Activated naive CD8-positive, alpha-beta T cell treated with anti-CD3 and anti-CD28 coated beads, Interleukin-2, amount 10 ng/mL, durations not matched to agents 7 days and 5 days (primary cell): ENCODE measurements at places on chromosomes 5 and 9. TPM values are rescaled to one million over a fixed set of nuclear protein-coding genes. Genes with fewer than 3 reads are reported as not detected.
A peak's percentile ranks its signal among the peaks of the same experiment; 100 is the strongest.

Gene TRPM6
- total RNA-seq: not detected

Gene LMBRD2
- total RNA-seq: 13.8 TPM

Gene ANKH
- total RNA-seq: 52.4 TPM

DNA sequence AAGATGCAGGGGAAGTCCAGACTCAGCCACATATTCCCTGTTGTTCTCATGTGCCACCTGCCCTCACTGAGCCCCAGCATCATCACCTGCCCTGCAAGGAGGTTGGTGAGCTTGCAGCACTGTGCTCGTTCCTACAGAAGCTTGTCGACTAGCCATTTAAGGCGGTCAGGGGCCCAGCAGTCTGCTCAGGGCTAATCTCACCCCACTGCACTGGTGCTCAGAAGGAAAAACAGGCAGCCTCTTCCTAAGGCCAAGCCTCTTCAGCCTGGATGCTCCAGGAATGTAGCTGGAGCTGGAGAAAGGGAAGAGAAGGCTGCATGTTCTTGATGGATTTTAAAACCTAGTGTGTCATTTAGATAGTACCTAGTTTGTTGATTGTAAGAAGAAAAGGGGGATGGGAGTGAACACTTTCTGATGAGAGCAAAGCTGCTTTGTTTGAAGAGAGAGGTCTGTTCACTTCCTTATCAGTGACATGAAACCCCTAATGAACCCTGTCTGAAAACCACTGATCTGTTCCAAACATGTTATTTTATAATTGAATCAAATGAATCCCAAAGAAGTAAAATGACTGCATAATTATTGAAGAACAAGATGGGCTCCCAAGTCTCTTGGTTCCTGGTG is 10.6 kb upstream of the ASPN start:
- no peak overlapping the region for H3K27ac ChIP-seq
- H3K36me3 ChIP-seq: no peaks in the 10 kb centered on the region
- H3K4me1 ChIP-seq: peaks cover 8% of the 10 kb centered on the region

DNA sequence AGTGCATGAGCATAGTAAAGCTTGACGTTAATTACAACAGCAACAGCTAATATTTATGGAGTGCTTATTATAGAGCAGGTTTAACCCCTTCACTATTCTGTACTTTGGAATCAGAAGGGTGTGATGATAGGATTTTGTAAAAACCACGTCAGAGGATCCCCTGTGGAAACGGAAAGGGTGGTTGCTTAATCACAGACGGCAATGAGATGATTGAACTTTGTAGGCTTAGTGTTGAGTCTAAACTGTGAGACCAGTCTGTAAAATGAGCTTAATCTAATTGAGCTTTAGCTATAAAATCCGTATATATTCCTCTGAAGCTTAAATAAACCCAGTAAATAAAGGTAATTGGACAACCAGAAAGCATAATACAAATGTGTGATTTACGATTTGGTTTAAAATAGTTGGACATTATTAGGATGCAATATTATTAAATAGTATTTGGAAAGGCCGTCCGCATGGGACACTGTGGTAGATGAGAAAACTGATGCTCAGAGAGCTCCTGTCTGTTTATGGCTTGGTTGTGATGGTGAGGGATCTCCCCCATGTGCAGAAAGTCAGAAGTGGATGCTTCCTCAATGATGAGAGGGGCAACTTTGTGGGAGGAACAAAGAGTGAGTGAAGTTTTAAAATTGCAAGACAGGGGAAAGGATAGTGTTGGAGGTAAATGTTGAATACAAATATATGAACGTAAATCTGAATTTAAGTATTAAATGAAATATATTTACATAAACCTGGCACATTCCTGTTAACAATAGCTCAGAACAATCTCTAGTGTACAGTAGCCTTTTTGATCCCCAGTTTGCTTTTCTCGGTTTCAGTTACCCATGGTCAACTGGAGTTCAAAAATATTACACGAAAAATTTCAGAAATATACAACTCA is 23.4 kb upstream of the SCGB3A2 start:
- peaks cover 10% of the 10 kb centered on the region for H3K27me3 ChIP-seq
- H3K27ac ChIP-seq: no peak overlapping the region
- H3K36me3 ChIP-seq: no peaks in the 10 kb centered on the region
- no peak overlapping the region for H3K4me3 ChIP-seq
- peaks cover 3% of the 10 kb centered on the region for H3K4me1 ChIP-seq

- H3K4me1 ChIP-seq: no peaks in the 10 kb centered on the region
- H3K27ac ChIP-seq: no peak overlapping the region
- no peak overlapping the region for H3K4me3 ChIP-seq
- H3K27me3 ChIP-seq: peaks cover 5% of the 10 kb centered on the region
- H3K36me3 ChIP-seq: peaks cover 20% of the 10 kb centered on the region
Observed at GRCh38 chr5:79973511-79973910, 17.6 kb downstream of the MTX3 start.

DNA sequence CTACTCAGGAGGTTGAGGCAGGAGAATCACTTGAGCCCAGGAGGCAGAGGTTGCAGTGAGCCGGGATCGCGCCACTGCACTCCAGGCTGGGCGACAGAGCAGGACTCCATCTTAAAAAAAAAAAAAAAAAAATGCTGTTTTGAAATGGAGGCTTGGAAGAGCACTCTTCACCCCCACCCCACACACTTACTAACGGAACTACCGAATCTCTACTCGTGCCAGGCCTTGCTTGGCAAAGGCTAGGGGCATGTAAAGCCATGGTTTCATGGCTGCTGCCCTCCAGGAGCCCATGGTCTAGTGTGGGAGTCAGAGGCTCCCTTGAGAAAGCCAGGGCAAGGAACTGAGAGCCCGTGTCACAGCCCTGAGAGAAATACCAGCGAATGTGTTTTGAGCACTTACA is 21.3 kb downstream of the PCDHGC5 start:
- no peak overlapping the region for H3K27ac ChIP-seq
- no peak for DNase-seq
- peaks cover 17% of the 10 kb centered on the region for H3K4me1 ChIP-seq
- H3K4me3 ChIP-seq: no peak overlapping the region
- no peaks in the 10 kb centered on the region for H3K27me3 ChIP-seq

GRCh38 chr9:89038382-89039103 is 47.3 kb downstream of the S1PR3 start:
- no peaks in the 10 kb centered on the region for H3K36me3 ChIP-seq
- H3K27ac ChIP-seq: no peak overlapping the region
- H3K27me3 ChIP-seq: peaks cover 11% of the 10 kb centered on the region
- no peak for DNase-seq

DNA sequence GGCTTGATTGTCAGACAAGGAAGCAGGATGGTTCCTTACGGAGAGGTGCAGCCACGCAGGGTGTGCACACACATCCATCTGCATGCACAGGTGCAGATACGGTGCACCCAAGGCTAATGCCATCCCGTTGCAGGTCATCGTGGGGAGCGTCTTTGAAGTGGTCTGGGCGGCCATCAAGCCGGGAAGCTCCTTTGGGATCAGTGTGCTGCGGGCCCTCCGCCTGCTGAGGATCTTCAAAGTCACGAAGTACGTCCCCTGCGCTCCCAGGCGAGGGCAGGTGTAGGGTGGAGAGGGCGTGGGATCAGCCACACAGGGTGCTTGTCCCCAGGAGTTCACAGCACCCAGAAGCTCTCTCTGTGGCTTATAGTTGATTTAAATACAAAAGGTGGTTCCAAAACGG is 106.4 kb downstream of the CACNA1B start:
- H3K27me3 ChIP-seq: peaks cover 4% of the 10 kb centered on the region
- H3K36me3 ChIP-seq: no peaks in the 10 kb centered on the region
- no peak overlapping the region for H3K4me3 ChIP-seq
- DNase-seq: no peak
- peaks cover under 1% of the 10 kb centered on the region for H3K4me1 ChIP-seq
- H3K27ac ChIP-seq: no peak overlapping the region

GRCh38 chr5:116084287-116084691 is 536 bp upstream of the COMMD10 start:
- H3K27me3 ChIP-seq: no peaks in the 10 kb centered on the region
- H3K4me3 ChIP-seq: peak overlapping the region; percentile 90
- H3K27ac ChIP-seq: peak overlapping the region; percentile 87
- DNase-seq: peak; percentile 51
- H3K36me3 ChIP-seq: peaks cover 22% of the 10 kb centered on the region
- peaks cover 28% of the 10 kb centered on the region for H3K4me1 ChIP-seq

- DNase-seq: no peak
- no peaks in the 10 kb centered on the region for H3K36me3 ChIP-seq
Observed at GRCh38 chr5:176548967-176549444, at the start of gene CDHR2. Gene CDHR2, plus strand, starts transcription at chr5:176549342. Its CDS starts 16,011 bp downstream, at chr5:176565353.

- no peak overlapping the region for H3K27ac ChIP-seq
- no peaks in the 10 kb centered on the region for H3K36me3 ChIP-seq
- H3K4me1 ChIP-seq: no peaks in the 10 kb centered on the region
- H3K27me3 ChIP-seq: peaks cover 4% of the 10 kb centered on the region
- H3K4me3 ChIP-seq: no peak overlapping the region
- DNase-seq: no peak
Observed at GRCh38 chr9:72312386-72312987, 52.5 kb downstream of the ZFAND5 start.

DNA sequence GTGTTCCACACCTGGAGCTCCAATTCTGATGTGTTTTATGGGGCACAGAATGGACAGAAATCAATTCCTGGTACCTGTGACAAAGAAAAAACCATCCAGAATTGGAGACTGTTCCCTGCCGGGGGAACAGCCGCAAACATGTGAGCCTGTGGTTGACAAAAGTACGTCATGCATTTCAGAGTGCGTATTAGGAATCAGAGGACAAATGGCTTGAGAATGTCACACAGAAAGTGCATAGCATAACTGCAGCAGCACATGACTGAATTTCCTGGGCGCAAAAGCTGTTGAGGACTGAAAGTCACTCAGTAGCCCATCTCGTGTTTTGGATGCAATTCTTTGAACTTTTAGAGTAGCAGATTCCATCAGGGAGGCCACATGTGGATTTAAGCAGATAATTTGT is 85.1 kb downstream of the TRIO start:
- DNase-seq: no peak
- peaks cover 15% of the 10 kb centered on the region for H3K27me3 ChIP-seq
- no peak overlapping the region for H3K4me3 ChIP-seq
- no peak overlapping the region for H3K27ac ChIP-seq
- no peaks in the 10 kb centered on the region for H3K36me3 ChIP-seq
